ENCODE measurements at places on chromosomes 3 and 15.

DNA sequence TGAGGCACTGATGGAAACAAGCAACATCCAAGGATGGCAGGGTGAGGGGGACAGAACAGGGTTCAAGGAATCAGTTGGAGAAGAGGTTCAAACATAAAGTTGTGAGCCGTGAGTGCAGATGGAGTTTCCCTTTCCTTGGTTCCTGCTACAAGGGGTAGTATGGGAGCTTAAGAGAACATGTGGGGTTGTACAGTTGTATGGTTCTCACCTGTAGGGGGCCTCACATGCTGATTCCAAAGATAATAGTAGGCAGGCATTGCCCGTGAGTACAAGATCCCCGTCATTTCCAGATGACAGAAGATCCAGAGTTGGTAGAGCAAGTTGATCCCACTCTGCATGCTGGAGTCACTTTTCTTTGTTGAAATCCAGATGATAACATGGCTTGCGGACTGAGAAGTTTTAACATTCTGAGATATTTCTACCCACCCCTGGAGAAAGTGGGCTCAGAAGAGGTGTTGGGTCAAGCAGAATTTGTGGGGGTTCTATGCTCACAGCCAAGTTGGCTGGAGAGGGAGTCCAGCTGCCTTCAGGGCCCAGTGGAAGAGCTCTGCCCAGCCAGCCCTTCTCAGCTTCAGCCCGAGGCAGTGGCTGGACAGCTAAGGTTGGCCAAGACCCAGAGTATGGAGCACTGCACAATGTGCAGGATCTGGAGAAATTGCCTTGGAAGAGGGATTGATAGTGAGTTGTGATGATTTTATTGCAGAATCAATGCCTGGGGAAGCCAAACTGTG is 141.8 kb downstream of the THSD4 start:
- DNase-seq = no peak

DNA sequence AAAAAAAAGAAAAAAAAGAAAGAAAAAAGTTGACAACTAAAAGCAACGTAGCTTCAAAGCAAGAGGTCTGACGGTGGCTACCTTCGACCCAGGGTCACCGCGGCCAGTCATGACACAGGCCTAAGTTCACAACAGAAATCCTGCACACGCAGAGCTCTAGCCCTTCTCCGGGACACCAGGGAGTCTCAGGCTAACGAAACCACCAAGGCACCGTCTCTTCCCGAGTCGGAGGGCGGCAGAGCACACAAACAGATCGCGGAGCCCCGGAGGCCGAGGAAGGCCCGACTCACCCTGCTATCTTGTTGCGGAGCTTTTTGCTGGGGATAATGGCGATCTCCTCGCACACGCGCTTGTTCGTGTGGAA is 584 bp downstream of the RPS17 start:
- DNase-seq = no peak

GRCh38 chr3:116176974-116177555 is 268.2 kb downstream of the LSAMP start:
- no peak for DNase-seq

- DNase-seq = no peak
Measured at GRCh38 chr3:23750573-23751210, 55.1 kb upstream of the UBE2E1 start.

DNA sequence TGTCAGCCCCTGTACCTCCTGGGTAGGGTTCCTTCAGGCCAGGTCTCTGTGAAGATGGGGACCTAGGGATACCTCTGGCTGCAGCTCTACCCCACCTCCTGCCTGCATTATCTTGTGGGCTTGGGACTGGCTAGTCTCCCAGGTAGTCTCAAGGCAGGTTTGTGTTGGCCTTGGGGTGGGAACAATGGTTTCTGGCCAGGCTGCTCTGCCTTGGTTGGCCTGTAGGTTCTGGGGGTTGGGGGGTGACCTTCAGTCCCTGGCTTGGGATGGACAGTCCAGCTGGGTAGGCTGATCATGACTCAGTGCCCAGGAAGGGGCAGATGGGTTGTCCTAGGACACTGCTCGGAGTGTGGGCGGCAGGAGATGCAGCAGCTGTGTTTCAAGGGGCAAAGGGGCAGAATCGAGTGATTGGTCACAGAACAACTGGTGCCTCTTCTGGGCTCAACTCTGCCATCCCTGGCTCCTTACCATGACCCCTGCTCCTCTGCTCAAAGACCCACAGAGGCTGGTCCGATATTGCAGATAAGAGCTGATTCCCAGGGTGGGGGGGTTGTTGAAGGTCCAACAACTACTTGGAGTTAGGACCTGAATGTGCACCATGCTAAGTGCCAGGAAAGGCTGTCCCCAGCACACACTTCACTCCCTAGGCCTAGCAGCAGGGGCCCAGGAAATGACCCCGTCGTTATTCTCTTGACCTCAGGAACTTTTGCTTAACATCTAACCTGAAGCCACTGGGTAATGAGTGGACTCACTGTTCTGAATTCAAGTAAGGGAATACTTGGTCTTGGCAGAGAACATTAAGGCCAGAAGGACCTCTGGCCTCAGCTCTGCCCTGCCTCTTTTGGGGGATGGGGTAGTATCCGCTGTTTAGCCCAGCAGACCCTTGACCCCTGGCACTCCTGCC is 18.1 kb upstream of the BSN start:
- DNase-seq = no peak
